ENCODE measurements at places on chromosomes 4 and X.
A peak's percentile ranks its signal among the peaks of the same experiment; 100 is the strongest.

DNA sequence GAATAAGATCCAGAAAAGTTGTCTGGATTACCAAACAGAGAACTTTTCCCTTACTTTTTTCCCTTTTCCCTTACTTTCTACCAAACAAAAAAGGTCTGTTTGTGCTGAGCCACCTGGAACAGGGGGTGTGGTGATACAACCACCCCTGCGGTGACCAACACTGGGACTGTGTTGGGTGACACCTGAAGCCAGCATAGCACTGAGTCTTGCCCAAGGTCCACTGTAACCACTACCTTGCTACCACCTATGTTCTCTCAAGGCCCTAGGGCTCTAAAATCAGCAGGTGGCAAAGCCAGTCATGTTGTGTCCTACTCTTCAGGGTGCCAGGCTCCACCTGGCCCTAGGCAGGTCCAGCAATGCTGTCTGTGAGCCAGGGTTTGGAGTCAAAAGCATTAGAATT, 22.8 kb upstream of the UNC5C start:
- no peak for DNase-seq

DNA sequence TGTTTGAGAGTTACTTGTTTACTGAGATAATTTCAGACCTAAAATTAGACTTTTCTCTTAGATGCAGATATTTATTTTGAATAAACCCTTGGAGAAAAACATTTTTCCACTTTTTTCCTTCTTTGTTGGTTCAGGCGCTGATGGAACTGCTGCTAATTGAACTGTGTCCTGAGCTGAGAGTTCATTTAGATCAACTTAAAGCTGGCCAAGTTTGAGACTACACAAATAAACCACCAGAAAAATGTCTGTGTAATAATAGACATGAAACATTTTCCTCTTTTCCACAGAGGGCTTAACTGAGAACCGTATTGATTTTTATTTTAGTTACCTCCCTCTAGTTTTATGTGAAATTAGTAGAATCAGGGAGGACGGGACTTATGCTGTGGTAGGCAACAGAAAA, 32.5 kb downstream of the LRP2BP start:
- no peak for DNase-seq

DNA sequence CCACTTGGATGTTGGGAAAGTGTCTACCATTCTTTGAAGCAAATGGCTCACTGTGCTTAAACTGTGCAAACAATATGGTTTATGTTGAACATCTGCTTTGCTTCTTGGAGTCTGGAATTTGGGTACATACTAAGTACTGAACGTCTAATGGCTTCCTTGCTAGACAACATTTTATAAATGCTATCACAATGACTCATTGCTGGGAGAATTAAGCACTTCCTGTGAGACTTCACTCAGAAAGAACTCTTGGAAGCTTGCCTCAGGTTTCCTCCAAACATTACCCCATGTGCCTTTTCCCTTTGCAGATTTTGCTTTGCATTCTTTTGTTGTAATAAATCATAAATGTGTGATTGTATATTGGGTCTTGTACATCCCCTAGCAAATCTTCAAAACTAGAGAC, 139.7 kb downstream of the PACRGL start:
- DNase-seq: no peak

- DNase-seq: no peak
Measured at GRCh38 chr4:32094987-32095386, 1374.8 kb downstream of the PCDH7 start.

GRCh38 chr4:81912376-81913030, 440.8 kb upstream of the RASGEF1B start:
- DNase-seq: no peak

- no peak for DNase-seq
Measured at GRCh38 chr4:155974476-155974749, 20.7 kb upstream of the CTSO start.

DNA sequence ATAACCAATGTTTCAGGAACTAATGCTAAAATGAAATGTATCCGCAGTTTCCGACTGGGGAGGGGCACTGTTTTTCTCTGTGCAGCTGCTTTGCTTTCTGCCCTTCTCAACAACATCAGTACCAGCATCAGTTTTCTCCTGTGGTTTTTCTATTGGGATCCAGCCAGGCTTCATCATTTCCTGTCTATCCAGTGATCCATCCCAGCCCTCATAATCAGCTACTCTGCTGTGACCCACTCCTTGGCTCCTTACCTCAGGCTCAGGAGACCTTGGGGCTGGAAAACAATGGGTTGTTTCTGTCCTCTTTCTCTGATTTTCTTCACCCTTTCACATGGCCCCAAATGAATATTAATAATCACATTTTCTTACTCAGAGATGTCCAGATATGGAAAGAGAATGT, 222.2 kb upstream of the DKK2 start:
- DNase-seq: no peak

GRCh38 chr4:42562016-42562415, 94.9 kb downstream of the ATP8A1 start:
- no peak for DNase-seq

- DNase-seq: no peak
Measured at GRCh38 chr4:12963291-12963690, 520.8 kb downstream of the RAB28 start.

DNA sequence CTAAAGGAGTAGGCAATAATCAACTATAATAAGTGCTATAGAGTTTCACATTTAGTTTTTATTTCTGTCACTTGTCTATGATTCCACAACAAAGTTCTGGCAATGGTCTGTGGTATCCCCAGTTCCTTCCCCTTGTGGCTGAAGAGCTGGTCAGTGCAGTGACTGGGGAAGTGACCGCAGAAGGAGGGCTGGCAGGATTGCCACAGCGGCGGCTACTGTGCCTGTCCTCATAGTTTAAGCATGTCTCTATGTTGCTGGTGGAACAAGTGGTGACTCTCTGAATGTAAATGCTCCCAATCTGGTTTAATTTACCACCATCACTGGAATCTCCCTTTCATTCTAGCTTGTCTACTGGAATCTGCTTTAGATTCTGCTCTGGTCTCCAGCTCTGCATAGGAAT, 170.6 kb upstream of the GK2 start:
- no peak for DNase-seq

DNA sequence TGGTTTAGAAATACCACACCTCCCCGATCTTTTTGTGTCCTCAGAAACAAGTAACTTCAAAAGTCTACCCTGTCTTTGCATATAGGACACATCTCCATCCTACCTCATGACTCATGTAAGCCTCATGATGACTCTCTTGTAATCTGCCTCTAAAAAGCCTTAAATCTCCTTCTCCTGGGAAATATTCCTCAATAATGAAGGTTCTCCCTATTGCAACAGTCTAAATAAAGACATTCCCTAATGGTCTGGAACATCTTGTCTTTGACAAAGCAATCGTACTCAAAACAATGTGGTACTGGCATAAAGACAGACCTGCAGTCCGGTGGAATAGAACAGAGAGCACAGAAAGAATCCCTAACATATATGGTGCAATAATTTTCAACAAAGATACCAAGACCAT, 257.7 kb downstream of the OPHN1 start:
- DNase-seq: no peak

DNA sequence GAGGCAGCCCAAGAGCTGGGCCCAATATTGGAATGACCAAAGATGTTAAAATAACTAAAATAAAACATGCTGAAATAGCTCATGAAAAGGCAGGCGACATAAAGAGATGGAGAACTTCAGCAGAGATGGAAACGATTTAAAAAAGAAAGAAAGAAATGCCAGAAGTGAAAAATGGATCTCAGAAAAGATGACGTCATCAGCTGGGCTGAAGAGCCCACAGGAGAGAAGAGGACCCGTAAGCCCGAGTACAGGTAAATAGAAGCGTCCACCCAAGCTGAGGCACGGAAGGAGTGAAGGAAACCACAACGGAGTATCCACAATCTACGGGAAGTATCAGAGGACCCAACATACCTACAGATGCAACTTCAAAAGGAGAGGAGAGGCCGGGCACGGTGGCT, 112.8 kb downstream of the AFAP1 start:
- DNase-seq: no peak

DNA sequence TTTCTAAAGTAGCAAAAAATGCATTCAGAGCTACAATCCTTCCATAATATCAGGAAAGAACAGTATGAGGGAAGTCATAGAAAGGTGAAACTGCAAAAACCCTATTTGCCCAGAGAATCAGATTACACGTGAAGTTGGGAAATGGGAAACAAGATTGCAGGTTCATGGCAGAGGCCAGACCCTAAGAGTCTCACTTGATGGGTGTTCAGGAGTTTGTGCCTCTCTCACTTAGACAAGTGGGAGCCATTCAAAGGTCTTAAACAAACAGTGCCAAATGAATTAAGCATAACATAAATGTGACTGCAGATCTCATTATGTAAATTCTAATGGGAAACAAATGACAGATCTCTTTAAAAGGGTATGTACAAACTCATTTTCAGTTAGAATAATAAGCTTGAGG, 91.6 kb downstream of the ARAP2 start:
- peak; percentile 3 for DNase-seq

DNA sequence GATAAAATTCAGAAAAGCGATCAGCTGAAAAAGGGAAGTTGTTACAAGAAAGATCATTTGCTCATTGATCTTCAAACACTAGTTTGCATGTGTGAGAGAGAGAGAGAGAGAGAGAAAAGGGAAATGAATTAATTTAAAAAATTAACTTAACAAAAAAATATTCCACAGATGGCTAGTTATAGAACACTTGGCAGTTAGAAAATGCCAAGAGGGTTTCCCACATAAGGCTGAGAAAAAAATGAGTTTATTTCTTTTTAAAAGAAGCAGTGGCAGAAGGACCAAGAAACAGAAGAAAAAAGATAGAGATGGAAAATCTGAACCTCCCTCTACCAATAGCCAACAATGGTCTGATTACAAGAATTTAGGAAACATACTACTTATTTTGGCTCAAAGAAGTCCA, 47.1 kb downstream of the FGF13 start:
- DNase-seq: no peak

DNA sequence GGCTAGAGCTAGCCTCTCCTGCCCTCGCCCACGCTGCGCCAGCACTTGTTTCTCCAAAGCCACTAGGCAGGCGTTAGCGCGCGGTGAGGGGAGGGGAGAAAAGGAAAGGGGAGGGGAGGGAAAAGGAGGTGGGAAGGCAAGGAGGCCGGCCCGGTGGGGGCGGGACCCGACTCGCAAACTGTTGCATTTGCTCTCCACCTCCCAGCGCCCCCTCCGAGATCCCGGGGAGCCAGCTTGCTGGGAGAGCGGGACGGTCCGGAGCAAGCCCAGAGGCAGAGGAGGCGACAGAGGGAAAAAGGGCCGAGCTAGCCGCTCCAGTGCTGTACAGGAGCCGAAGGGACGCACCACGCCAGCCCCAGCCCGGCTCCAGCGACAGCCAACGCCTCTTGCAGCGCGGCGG, at the start of gene AR:
TSS of gene AR (plus strand) at position 204 of the 400 bp plus-strand sequence. CDS start 1,126 bp downstream, outside the sequence.
- DNase-seq: no peak

DNA sequence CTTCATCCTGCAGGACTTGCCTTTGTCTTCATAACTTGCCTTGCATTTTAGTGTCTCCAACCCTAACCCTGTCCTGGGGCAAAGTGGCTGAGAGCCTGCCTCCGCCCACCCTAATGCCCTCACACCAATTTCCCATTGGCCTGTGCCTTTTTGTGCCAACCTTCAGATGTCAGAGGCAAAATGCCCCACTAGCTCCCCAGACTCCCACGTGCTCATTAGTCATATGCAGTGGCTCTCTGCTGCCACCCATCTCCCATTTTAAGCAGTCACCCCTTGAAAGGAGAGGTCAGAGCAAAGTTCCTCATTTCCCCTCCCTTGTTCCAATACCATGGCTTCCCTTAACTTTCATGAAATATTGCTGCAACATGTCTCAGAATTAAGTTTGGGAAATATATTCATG, 74.8 kb upstream of the PASD1 start:
- DNase-seq: peak; percentile 2

DNA sequence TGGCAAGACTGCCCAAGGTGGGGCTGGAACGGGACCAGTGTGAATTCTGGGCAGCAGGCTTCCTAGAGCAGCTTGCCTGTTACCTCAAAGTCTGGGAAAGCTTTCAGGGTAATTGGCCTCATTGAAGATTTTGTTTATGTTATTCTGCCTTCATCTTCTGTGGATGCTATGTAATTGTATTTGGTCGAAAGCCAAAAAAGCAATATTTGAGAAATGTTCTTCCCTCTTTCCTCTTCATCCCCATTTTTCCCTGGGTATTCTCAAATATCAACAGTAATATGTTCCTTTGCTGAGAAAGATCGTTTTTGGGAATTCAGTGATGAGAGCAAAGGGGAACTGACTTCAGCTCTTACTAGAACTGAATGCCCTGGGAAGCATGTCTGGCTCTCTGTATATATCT, 12.9 kb downstream of the TMEM131L start:
- no peak for DNase-seq

- no peak for DNase-seq
Measured at GRCh38 chr4:98385831-98386230, 124.6 kb downstream of the RAP1GDS1 start.

GRCh38 chrX:100413229-100413628, 3.2 kb upstream of the PCDH19 start:
- peak; percentile 49 for DNase-seq

GRCh38 chr4:169051761-169052593, 41.9 kb upstream of the CBR4 start:
- DNase-seq: no peak

- no peak for DNase-seq
Measured at GRCh38 chr4:5381961-5382441, 326.4 kb downstream of the EVC2 start.

- no peak for DNase-seq
Measured at GRCh38 chr4:7710576-7711306, 228.9 kb downstream of the AFAP1 start.

DNA sequence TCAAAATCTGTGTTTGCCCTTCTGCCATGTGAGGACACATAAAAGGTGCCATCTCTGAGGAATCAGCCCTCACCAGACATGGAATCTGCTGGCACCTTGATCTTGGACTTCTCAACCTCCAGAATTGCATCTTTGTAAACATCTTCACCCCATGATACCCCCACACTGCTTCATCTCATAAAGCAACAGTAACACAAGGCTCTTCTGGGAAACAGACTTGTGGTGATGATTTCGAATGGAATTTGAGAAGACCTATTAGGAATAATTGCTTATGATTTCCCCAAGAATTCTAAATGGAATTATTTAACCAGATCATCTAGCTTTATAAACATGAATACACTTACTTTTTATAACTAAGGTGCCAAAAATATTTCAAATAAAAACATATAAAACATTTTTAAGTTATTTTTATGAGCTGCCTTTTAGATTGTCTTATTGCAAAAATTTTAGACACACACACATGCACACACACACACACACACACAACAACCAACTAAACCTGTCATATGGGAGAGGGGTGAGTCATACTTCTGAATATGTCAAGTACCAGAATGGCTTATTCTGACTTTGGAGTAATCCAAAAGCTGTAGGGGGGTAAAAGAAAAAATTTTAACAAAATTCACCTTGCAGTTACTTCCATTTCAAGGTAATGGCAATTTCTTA, 82.0 kb downstream of the USP46 start:
- DNase-seq: no peak

- no peak for DNase-seq
Measured at GRCh38 chr4:140137671-140138070, 16.3 kb downstream of the MAML3 start.

GRCh38 chr4:64584981-64585557, 175.8 kb upstream of the TECRL start:
- no peak for DNase-seq

- DNase-seq: no peak
Measured at GRCh38 chr4:186058253-186058979, 10.5 kb upstream of the TLR3 start.

- no peak for DNase-seq
Measured at GRCh38 chr4:74996996-74997395, 64.1 kb downstream of the PARM1 start.

All from NCI-H2107 (cell line).